T-cell (primary cell): ENCODE measurements at places on chromosomes 5 and 9.

DNA sequence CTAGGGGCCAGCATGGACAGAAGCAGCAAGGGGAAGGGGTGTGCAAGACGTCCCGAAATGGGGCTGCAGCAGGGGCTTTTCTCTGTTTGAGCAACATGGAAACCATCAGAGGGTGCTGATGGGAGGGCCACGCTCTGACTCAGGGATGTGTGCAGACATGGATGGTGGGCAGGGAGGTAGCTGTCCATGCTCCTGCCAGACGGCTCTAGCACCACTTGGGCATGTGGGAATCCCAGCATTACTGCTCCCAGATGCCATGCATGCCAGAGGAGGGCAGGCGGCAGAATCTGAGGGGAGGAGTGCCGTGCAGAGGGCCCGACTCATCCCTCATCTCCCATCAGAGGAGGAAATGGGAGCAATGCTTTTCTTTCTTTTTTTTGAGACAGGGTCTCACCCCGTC, 45.6 kb upstream of the SLC25A51 start:
- no peak for DNase-seq

- no peak for DNase-seq
These were observed 59.1 kb downstream of the TLR4 start for GRCh38 chr9:117763314-117763713.

GRCh38 chr5:100643473-100643872, 108.3 kb downstream of the FAM174A start:
- no peak for DNase-seq

GRCh38 chr9:136488247-136489214, 5.7 kb upstream of the SEC16A start:
- DNase-seq: peak; percentile 77

DNA sequence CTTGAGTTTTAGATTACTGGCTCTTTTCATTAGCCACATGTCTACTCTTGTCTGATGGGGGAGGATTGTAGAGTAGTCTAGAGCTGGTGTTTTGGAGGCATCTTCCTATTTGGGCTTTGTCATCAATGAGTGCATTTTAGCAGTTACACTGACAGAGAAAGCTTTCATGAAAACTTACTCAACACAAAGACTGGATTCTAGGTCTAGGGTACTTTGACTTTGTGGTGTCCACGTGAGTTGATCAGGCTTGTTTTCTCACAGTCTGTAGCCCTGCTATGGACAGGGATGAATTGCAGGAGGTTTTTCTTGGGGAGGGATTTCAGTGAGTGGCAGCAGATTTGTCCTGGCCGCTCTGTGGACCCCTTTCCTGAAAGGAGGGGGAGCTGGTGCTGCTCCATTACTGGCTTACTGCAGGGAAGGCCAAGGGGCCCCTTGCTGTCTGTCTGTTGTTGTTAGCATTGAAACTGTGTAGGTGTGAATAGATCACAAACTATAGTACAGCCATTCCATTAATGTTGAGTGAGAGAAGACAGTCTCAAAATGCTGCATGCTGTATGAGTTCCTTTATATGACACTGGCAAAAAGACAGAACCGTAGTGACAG, 6.6 kb downstream of the TRIO start:
- DNase-seq: no peak

DNA sequence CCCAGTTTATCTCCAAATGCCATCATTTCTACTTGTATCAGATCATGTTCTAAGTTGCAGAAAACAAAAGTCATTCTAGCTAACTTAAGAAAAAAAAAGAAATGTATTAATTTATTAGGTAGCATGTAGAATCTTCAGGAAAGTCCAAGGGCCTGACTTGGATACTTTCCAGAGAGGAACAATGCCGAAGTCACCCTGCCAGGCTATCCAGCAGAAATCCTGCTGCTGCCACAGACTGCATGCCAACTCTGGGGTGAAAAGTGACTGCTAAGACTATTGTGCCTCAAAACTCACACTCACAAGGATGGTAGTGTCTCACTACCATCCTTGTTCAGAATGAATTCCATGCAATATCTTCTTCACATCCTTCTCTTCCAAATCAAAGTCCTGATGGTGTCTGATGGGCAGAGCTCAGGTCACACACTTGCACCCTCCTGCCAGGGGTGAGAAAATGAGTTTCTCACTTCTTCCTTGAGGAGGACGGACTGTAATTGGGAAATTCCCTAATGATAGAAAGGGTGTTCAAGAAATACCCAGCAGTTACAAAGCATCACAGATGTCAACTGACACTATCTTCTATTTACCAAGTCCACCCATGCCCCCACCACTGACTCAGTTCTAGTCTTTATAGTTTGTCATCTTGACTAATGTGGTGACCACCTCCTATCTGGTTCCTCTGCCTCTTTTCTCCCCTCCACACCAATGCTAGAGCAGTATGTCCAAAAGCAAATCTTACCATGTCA, 279.4 kb downstream of the CWC27 start:
- no peak for DNase-seq

DNA sequence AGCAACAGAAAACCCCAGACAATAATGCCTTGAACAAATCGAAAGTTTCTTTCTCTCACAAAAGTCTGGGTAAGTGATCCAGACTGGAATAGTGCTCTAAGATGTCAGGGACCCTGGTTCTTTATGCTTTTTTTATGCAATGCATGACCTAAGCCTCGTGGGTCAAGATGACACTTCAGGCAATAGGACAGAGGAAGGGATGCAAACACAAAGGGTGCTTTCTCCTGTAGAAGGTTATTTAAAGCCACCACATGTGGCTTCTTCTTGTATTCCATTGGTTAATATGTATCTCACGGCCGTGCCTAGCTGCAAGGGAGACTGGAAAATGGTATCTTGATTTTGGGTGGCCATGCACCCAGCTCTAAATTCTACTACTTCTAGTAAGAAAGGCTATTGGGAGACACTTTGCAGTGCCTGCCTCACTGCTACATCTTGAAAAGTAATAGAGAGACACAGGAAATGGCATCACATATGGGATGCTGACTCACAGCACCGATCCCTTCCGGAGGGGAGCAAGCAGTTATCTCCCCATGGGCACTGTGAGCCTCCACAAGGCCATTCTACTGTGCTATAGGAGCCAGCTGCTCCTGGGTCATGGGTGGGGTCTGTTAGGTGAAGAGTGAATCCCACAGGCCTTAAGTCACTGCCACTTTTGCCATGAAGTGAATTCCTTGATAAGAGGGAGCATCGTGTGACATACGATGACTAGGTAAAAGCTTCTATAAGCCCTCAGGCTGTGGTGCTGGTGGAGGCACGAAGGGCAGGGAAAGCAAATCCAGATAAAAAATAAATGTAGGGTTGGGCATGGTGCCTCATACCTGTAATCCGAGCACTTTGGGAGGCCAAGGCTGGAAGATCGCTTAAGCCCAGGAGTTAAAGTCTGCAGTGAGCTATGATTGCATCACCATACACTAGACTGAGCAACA, 32.5 kb upstream of the RAB14 start:
- DNase-seq: no peak

DNA sequence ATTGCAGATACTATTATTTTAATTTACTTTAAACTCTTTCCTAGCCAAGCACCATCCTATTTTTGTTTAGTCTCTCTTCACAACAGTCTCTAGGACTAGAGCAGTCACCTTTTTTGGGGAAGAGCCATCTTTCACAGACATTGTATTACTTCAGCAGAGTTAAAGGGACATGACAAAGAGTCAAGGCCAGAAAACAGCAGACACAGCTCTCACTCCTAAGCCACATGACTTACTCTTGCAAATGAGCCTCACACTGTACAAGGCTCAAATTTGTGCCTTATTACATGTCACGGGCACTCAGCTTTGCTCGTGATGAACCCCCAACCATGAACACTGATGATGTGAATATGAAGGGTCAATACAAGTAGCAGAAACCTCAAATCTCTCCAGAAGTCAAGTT, 104.3 kb downstream of the ZNF608 start:
- DNase-seq: no peak

- peak; percentile 82 for DNase-seq
These were observed 15.3 kb upstream of the MSANTD3 start for GRCh38 chr9:100411472-100412283.

DNA sequence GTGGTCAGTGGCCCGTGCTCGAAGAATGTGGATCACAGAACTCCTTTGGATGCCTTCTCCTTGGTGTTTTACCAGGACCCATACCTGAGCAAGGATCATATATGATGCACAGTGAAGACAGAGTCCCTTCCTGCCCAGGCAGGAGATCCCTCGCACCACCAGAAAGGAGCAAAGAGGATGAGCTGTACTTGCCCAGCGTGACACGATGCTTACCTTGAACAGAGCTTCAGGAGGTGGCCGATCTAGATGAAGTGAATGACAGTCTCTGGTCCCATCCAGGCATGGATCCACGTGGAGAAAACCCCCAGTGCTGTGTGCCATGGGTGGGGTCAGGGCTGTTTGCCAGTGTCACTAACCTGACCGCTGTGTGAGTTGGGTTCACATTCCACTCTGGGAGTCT, 455.4 kb downstream of the GADD45G start:
- no peak for DNase-seq

GRCh38 chr5:141779503-141779973, 97.5 kb upstream of the ARAP3 start:
- no peak for DNase-seq

- no peak for DNase-seq
These were observed 146.4 kb downstream of the GRIA1 start for GRCh38 chr5:153636670-153637451.

- no peak for DNase-seq
These were observed 52.0 kb upstream of the SLC25A51 start for GRCh38 chr9:37955781-37956422.

DNA sequence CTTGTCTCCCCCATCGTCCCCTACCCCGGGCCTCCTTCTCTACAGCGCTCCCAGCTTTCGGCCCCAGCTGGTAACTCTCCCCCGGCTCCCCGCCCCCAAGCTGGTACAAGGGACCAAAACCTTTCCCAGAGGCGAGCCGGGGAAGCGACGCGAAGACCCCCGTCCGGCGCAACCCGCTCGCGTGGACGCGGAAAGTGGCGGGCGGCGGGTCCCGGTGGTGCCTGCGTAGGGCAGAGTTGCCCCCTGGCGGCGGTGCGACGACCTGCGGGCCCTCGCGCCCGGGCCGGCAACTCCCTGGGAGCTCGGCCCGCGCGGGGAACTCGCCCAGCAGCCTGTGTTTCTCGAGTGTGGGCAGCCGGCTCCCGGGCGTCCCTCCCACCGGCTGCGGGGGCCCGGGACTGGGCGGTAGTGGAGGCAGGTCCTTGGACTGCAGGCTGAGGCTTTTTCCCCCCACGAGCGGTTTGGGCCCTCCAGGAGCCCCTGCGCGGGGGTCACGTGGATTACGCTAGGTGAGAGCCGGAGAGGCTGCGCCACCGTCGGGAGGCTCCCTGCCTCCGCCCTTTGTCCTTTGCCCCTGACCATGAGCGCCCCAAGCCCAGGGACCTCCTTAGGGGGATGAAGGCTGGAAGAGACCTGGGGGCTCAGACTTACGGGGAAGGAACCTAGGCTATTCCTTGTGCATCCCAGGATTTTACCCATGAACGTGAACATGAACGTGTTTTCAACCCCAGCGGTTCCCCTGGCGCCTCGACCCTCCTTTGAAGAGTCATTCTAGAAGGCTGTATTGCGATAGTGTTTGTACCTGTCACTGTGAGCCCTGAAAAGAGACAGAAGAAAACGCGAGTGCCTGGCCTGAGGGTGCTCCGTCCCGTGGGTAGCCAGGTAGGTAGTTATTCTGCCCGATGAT, 2.9 kb upstream of the FOXD1 start:
- peak; percentile 36 for DNase-seq

DNA sequence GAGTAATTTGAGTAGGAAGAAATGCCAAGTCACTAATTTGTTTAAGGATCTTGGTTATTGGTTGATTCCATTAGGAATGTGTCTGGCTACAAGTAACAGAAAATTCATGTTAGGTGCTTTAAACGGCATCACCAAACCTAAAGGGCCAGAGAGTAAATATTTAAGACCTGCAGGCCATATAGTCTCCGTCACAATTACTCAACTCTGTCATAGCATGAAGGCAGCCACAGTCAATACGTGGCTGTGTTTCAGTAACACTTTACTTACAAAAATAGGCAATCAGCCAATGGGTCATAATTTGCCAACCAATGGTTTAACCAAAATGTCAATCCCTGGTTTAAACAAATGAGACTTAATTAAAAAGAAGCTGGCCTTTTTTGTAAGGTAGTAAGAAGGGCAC, 98.5 kb downstream of the ARL15 start:
- DNase-seq: no peak

- no peak for DNase-seq
These were observed 56.9 kb downstream of the ACER2 start for GRCh38 chr9:19465586-19466279.

DNA sequence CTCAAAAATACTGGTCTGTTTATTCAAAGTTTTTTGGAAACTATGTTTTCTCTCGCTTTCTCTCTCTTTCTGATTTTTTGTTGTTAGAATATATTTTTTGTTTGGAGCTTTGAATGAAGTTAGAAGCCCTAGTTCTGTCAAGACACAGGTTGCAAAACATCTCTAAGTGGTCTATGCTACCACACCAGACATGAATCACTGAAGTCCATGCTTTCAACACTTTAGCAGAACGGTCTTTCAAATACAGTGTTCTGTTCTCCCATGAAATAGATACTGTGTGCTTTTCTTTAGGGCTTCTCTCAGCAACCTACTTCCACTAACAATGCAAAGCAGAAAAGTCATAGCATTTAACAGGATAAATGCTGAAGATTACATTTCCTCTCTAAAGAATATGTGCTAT, 392.5 kb downstream of the TMEM167A start:
- no peak for DNase-seq

- no peak for DNase-seq
These were observed 40.6 kb downstream of the ZNF883 start for GRCh38 chr9:112971415-112971814.

GRCh38 chr5:39256477-39257235, 37.3 kb upstream of the FYB1 start:
- no peak for DNase-seq

DNA sequence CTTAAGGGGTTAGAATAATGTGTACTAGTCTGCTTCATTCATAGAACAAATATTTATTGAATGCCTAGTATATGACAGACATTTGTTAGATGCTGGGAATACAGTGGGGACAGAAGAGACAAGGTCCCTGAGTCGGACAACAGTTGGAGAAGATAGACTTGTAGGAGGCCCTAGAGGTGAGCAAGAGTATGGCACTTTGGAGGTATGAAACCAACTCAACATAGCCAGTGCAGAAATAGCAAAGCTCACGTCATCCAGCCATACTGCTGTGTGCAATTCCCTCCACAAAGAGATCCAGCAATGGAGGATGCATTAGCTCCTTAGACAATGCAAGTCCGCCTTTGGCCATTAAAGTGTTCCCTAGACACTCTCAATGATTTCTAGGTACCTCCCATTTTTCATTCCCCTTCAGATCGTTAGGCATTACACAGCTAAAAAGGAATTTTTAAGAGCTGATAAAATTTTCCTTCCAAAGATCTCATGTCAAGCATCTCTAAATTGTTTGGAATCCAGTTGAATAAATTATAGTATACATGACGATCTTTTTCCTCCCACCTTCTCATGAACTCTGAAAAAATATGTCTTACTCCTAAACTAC, 1949.6 kb upstream of the WWC1 start:
- DNase-seq: no peak

DNA sequence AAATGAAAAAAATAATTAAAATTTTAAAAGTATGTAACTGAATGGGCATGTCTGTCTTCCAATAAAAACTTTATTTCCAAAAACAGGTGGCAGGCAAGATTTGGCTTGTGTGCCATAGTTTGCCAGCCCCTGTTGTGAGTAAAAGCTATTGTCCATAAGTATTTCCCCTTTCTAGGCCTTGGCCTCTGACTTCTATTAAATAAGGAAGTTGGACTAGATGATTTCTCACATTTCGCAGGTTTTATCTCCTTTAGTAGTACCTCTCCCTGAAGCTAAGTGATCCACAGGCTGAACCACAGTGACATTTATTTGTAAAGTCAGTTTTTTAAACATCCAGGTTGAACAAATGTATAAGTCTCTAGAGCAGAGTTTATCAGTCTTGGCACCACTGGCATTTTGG, 41.3 kb downstream of the RECK start:
- DNase-seq: no peak
